Stimulated activated CD4-positive, alpha-beta T cell treated with anti-CD3 and anti-CD28 coated beads, Interleukin-1b, Interleukin-23, amount 100 ng/mL, for 24 hours (primary cell): ENCODE measurements at places on chromosomes 2 and 18.

GRCh38 chr2:229612384-229612971 lies 101.9 kb downstream of the DNER start:
- no peak for DNase-seq

- DNase-seq, result no peak
Observed at GRCh38 chr2:30358842-30359241, 88.2 kb upstream of the LCLAT1 start.

GRCh38 chr2:191818725-191819350 lies 28.1 kb downstream of the CAVIN2 start:
- no peak for DNase-seq

- no peak for DNase-seq
Observed at GRCh38 chr2:43233218-43234212, 7.1 kb upstream of the ZFP36L2 start.

- no peak for DNase-seq
Observed at GRCh38 chr2:162022290-162022945, 51.6 kb downstream of the DPP4 start.
